Fibroblast of lung (primary cell): ENCODE measurements at places on chromosomes 4 and X.

DNA sequence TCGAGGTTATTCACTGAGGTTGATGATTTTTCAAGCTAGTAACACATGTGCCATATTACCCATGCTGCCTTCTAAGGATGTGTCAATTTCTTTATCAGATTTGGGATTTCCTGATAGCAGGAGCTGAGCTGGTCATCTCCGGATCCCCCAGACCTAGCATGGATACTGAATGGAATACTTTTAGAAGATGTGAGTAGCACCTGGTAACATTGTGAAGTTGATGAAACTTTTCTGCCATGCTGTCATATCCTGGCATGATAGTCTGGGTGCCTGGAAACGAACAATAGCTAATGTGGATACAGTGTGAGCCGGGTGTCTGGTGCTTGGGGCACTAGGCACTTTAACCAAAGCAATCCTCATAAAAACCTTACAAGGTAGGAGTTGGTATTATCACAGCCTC is 11.0 kb upstream of the CYTL1 start:
- DNase-seq, result no peak

DNA sequence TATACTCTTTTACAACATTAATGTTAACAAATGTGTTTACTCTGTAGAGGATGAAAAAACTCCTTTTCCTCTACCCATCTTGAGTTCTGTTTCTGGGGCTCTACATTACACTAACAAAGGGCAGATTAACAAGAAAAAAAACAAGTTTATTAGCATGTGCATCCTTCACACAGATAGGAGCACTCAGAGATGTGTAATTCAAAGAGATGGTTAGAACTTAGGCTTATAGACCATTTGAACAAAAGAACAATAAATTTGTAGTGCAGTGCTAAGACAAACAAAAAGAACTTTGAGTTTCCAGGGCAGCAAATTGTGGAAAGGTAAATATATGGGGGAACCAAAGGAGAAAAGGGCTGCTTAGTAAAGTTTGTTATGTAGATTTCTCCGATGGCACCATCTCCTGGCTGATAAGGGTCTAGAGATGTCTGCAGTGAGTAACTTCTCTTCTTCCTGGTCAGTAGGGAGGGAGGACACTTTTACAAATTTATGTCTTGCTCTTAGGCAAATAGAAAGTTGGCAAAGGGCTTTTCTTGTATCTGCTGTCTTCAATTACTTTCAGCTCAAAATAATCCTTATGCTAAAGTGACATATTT is 1249.9 kb upstream of the TENM3 start:
- no peak for DNase-seq

DNA sequence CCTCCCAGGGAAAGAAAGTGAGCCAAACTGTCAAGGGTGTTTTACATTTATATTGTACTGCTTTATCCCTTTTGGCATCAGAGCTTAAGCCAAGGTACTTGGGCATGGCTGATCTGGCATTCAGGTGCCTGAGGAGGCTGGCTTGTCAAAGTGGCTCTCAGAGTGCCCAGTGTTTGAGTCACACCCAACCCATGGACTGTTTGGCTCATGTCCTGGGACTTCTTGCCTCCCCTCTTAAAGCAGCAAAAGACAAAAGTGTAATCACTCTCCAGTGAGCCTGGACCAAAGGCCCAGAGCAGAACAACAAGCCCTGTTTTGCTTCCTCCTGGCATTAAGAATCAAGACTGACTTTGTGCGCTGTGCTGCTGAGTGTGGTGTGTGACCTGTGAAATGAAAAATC is 311.7 kb upstream of the TAPT1 start:
- no peak for DNase-seq

GRCh38 chr4:154542271-154542879 is 7.8 kb downstream of the PLRG1 start:
- no peak for DNase-seq
